ENCODE measurements at places on chromosomes 6 and 20.

DNA sequence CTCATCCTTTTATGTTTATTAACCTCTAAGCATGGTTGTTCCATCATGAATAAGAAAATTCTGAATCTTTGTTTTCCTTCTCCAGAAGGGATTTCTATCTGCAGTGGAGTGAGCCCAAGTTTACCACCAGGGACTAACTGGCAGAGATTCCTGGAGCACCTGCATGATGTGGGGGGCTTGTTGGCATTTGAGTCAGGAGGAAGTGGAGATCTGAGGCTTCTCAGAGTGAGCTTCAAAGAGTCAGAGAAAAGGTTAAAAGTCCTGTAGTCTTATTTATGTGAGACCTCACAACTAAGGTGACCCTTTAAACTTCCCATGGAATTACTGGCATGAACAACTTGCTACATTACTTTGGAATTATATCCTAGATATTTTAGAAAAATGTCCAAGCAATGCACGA is 138.1 kb upstream of the SLC24A3 start:
- DNase-seq = no peak

GRCh38 chr6:21680611-21681010 is 87.1 kb downstream of the SOX4 start:
- no peak for DNase-seq

- DNase-seq = no peak
These were observed 59.9 kb upstream of the TENT5A start for GRCh38 chr6:81812401-81812800.

GRCh38 chr6:106199998-106200397 is 113.9 kb downstream of the PRDM1 start:
- DNase-seq = no peak

DNA sequence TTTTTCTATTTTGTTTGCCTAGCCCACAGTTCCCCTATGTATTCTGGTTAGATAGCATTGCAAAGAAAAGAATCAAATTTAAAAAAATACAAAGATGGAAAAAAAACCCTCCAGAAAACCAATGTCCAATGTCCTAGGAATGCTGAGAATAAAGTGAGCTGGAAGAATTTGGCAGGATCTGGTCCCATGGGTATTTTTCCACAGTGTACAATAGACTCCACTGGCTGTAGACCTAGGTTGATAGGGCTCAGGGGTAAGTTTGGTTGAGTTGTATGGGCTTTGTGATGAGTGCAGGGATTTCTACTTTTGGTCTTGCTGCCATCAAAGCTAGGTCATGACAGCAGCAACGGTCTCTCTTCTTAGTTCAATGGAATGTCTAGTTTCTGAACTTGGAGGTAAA is 41.5 kb downstream of the SLC22A2 start:
- no peak for DNase-seq

- DNase-seq = no peak
These were observed 12.6 kb downstream of the ID4 start for GRCh38 chr6:19849755-19850154.

DNA sequence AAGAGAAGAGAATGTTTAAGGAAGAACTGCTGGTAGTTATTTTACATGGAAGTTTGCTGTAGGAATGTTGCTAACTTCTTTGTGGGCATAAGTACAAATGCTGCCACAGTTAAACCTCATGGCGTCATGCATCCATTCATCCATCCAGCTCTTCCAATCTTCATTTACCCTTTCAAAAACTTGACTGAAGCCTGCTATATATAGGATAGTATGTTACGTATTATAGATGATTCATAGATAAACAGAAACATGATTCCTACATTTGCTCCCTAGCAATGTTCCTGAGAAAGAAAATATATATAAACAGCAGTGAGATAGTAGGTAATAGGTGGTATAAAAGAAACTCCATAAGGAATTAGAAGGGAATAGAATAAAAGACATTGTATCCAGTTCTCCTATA is 93.7 kb downstream of the NDUFAF5 start:
- no peak for DNase-seq

Measured in liver (tissue), 10 donors.